Hepatocyte (in vitro differentiated cells): ENCODE measurements at places on chromosomes 3 and 15. TPM values are rescaled to one million over a fixed set of nuclear protein-coding genes. Genes with fewer than 3 reads are reported as not detected.

The FOXP1 gene
- total RNA-seq, result 94.2 and 99.8 TPM in 2 replicates

The C3orf85 gene
- 19.3 and 33.4 TPM in 2 replicates for total RNA-seq

The CXCR6 gene
- total RNA-seq, result not detected in 2 replicates

The CPLX3 gene
- total RNA-seq, result not detected in 2 replicates

The SLC51B gene
- 6.5 and 8.8 TPM in 2 replicates for total RNA-seq

DNA sequence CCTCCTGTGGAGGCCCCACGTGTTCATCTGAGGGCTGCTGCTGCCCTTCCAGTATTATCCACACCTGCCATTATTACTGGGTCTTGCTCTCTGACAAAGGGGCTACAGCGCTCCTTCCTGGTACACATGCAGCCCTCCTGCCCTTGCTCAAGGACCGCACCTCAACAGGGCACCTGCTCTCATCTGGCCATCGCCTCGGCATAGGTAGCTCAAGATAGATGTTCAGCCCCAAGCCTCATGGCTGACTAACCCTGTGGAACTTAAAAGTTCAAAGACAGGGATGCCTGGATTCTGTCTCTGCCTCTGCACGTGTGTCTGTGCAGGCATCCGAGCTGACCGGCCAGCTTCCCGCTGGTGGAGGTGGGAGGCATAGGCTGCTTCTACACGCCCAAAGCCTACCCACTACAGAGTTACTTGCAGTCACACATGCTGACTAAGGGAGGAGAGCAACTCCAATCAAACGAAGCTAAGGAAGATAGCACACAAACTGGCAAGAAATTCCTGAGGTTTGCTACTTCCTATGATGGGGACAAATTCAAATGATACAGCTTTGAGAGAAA lies 152.5 kb upstream of the ATP10A start:
- no peaks in the 10 kb centered on the region for H3K27me3 ChIP-seq
- no peak overlapping the region for H3K27ac ChIP-seq
- H3K4me1 ChIP-seq, result no peaks in the 10 kb centered on the region
- no peak overlapping the region for H3K4me3 ChIP-seq
- H3K36me3 ChIP-seq, result no peaks in the 10 kb centered on the region

GRCh38 chr3:56477646-56478045 lies 9.4 kb upstream of the ERC2 start:
- H3K27ac ChIP-seq, result no peak overlapping the region
- peaks cover 7% of the 10 kb centered on the region for H3K27me3 ChIP-seq
- no peaks in the 10 kb centered on the region for H3K4me1 ChIP-seq
- H3K4me3 ChIP-seq, result no peak overlapping the region

- H3K4me1 ChIP-seq, result peaks cover 3% of the 10 kb centered on the region
- H3K36me3 ChIP-seq, result no peaks in the 10 kb centered on the region
- H3K27me3 ChIP-seq, result no peaks in the 10 kb centered on the region
- peak; percentile 85 for DNase-seq
These were observed 169.8 kb upstream of the MYRIP start for GRCh38 chr3:39639344-39640236.

DNA sequence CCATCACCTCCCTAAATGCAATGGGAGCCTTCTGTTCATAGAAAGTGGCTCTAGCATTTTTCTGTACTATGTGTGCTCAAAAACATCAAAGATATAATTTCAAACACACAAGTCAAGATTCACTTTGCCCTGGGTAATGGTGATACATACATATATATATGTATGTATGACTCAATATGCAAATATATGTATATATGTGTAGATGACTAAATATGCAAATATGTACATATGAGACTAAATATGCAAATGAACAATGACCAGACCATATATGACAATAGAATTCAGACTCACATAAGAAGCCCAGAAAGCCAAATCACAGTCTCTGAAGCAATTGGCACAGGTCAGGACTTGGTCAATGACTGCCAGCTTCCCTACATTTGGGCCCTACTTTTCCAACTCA lies 36.9 kb upstream of the SNRK start:
- no peaks in the 10 kb centered on the region for H3K27me3 ChIP-seq
- H3K27ac ChIP-seq, result no peak overlapping the region
- no peaks in the 10 kb centered on the region for H3K4me1 ChIP-seq
- DNase-seq, result no peak
- H3K4me3 ChIP-seq, result no peak overlapping the region

- no peak overlapping the region for H3K27ac ChIP-seq
- no peak overlapping the region for H3K4me3 ChIP-seq
- peaks cover 22% of the 10 kb centered on the region for H3K4me1 ChIP-seq
- H3K27me3 ChIP-seq, result no peaks in the 10 kb centered on the region
- no peak for DNase-seq
These were observed 1.5 kb upstream of the LRIG1 start for GRCh38 chr3:66502245-66502874.

DNA sequence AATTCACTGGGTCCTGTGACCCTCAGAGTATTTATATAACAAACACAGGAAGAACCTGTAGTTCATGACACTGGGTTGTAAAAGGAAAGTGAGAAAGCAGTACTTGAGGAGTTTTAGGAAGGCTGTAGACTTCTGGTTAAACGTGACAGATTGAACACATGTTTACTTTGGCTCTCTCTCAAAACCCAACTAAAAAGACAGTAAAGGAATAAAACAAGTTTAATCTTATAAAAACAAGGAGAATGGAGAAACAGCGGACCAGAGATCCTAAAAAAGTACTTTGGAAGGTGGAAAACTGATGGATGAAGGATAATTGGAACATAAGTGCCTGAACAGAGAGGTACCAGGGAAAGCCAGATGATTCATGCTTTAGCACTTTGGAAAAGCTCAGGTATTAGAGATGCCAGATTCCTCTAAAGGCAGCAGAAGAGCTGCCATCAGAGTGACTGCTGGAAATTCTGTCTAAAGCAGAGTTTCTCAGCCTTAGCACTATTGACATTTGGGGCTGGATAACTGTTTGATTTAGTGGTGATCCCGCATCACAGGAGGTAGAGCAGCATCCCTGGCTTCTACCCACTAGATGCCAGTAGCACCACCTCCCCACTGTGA lies 182.9 kb upstream of the RORA start:
- H3K36me3 ChIP-seq, result no peaks in the 10 kb centered on the region
- no peak for DNase-seq
- no peak overlapping the region for H3K4me3 ChIP-seq
- no peaks in the 10 kb centered on the region for H3K27me3 ChIP-seq
- no peak overlapping the region for H3K27ac ChIP-seq
- H3K4me1 ChIP-seq, result no peaks in the 10 kb centered on the region

- H3K27ac ChIP-seq, result no peak overlapping the region
- H3K4me1 ChIP-seq, result no peaks in the 10 kb centered on the region
- H3K36me3 ChIP-seq, result no peaks in the 10 kb centered on the region
- H3K4me3 ChIP-seq, result no peak overlapping the region
These were observed 98.2 kb downstream of the STRIT1 start for GRCh38 chr3:155194973-155195957.

- no peaks in the 10 kb centered on the region for H3K4me1 ChIP-seq
- H3K27me3 ChIP-seq, result no peaks in the 10 kb centered on the region
- H3K4me3 ChIP-seq, result no peak overlapping the region
- no peak for DNase-seq
- no peaks in the 10 kb centered on the region for H3K36me3 ChIP-seq
- no peak overlapping the region for H3K27ac ChIP-seq
These were observed 60.9 kb upstream of the PYGO1 start for GRCh38 chr15:55649058-55649423.
